ENCODE measurements at places on chromosomes 6 and 20. TPM values are rescaled to one million over a fixed set of nuclear protein-coding genes. Genes with fewer than 3 reads are reported as not detected.
A peak's percentile ranks its signal among the peaks of the same experiment; 100 is the strongest.

The NNAT gene
- total RNA-seq, result not detected

The SYCP2L gene
- total RNA-seq, result 12.5 TPM

The SPATS1 gene
- 0.25 TPM for total RNA-seq

- peaks cover 89% of the 10 kb centered on the region for H3K27me3 ChIP-seq
- no peak for DNase-seq
- no peak overlapping the region for H3K4me3 ChIP-seq
- no peaks in the 10 kb centered on the region for H3K36me3 ChIP-seq
- no peak overlapping the region for H3K27ac ChIP-seq
- H3K4me1 ChIP-seq, result peaks cover 11% of the 10 kb centered on the region
Observed at GRCh38 chr20:48749437-48749836, 78.4 kb downstream of the PREX1 start.

DNA sequence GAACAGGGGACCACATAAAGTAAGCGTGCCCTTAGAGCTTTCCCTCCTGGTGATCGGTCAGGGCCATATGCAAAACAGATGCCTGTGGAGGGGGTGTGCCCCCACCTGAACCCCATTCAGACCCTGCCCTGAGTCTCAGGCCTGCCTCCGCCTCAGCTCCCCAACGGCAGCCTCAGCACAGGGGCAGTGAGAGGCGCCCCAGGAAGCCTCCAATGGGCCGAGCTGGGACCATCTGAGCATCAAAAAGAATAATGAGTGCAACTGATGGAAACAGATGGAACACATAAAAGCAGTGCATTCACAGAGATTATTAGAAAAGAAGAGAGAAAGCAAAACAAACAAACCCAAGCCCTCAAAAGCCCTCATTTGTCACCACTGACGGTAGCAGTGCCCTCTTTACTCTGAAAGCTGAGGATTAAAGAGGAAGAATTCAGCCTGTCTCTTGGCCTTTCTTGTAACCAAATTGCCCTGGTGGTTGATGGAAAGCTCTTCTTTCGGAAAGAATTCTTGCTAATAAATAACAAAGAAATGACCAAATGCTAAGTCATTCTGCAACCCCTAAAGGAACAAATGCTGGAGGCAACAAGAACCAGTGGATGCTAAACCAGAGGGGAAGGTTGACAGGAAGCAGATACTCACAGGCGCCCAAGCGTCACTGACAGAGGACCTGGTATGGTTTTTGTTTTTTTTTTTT is 6.8 kb downstream of the ADISSP start:
- H3K4me1 ChIP-seq, result peaks cover 28% of the 10 kb centered on the region
- no peaks in the 10 kb centered on the region for H3K27me3 ChIP-seq
- DNase-seq, result peak; percentile 63
- H3K4me3 ChIP-seq, result peak overlapping the region; percentile 16

DNA sequence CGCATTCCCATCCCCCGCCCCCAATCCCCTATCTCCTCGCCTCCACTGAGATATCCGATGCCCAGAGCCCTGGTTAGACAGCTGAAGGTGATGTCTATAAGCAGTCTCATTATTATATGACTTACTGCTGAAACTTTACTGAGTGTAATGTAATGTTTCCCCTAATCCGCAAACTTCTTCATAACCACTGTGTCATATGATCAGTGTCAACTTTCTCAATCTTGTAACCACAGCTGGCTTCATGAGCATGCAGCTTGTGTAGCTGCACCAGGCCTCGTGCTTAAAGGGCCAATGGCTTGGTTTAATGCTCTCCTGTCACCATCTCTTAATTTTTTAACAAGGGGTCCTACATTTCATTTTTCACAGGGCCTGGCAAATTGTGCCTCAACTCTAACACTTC is 8.1 kb downstream of the ASIP start:
- no peaks in the 10 kb centered on the region for H3K27me3 ChIP-seq
- no peak overlapping the region for H3K27ac ChIP-seq
- H3K4me1 ChIP-seq, result no peaks in the 10 kb centered on the region
- no peak for DNase-seq

GRCh38 chr6:32609731-32610640 is 20.3 kb upstream of the HLA-DRB1 start:
- peaks cover 4% of the 10 kb centered on the region for H3K4me1 ChIP-seq
- no peaks in the 10 kb centered on the region for H3K27me3 ChIP-seq
- H3K36me3 ChIP-seq, result no peaks in the 10 kb centered on the region
- DNase-seq, result peak; percentile 95
- peak overlapping the region; percentile 5 for H3K4me3 ChIP-seq

DNA sequence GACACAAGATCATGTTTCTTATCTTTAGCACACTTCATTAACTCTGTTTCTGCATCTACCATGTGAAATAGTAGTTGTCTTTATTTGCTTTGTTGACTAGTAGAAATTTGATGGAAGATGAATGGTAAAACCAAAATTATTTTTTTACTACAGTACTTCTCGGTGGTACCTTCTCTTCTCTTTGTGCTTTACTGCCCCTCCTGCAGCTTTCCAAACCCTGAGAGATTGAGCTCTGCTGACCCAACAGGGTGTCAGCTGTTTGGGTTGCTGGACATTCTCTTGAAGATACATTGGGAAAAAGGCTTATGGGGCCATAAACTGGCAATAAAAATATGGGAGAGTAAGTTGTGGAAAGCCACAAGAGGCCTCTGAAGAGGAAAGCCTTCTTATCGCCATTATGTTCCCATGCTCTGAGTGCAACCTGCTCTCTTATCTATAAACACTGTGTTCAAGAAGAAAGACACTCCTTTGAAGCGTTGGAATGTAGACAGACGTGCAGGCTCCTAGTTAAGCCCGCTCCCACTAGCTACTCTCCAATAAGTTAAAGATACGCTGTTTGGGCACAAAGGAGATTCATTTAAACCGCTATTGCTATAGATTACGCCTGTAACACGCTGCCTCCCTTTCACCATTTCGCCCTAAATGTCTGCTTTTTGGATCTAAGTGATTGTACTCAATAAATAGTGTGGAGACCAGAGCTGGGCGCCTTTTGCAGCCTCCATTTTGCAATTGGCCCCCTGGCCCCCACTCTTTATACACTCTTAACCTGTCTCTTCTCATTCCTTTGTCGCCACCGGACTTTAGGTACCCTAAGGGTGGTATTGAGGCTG is 60.1 kb upstream of the PRSS16 start:
- peak overlapping the region; percentile 57 for H3K4me3 ChIP-seq
- H3K4me1 ChIP-seq, result peaks cover 16% of the 10 kb centered on the region
- H3K27me3 ChIP-seq, result no peaks in the 10 kb centered on the region
- no peaks in the 10 kb centered on the region for H3K36me3 ChIP-seq
- peak overlapping the region; percentile 39 for H3K27ac ChIP-seq

GRCh38 chr6:144106206-144106605 is 10.8 kb upstream of the SF3B5 start:
- no peaks in the 10 kb centered on the region for H3K36me3 ChIP-seq
- no peak overlapping the region for H3K4me3 ChIP-seq
- H3K27ac ChIP-seq, result no peak overlapping the region

- DNase-seq, result no peak
- no peaks in the 10 kb centered on the region for H3K27me3 ChIP-seq
- H3K27ac ChIP-seq, result no peak overlapping the region
- no peak overlapping the region for H3K4me3 ChIP-seq
- no peaks in the 10 kb centered on the region for H3K36me3 ChIP-seq
Observed at GRCh38 chr6:170439366-170440361, 113.4 kb downstream of the PSMB1 start.

Measured in neural progenitor cell (in vitro differentiated cells).